ENCODE measurements at places on chromosomes 16 and 17.

GRCh38 chr17:17140590-17140980 is 65.5 kb downstream of the PLD6 start:
- no peak for DNase-seq

DNA sequence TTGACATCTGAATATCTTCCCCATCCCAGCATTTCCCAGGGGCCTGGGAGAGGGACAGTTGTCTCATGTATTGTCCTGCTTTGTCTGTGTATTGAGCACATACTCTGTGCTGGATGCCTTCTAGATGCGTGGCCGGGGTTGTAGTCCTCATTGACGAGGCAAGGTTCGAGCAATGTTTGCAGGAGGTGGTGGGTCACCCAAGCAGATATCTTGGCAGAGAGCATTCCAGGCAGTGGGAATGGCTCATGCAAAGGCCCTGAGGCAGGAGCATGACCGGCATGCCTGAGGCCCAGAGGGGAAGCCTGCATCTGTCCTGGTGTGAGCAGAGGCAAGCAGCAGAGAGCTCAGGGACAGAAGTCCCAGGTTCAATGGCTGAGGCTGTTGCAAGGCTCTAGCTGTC is 17.5 kb downstream of the KRT33A start:
- no peak for DNase-seq

- no peak for DNase-seq
These were observed 133.1 kb downstream of the ANKRD11 start for GRCh38 chr16:89357055-89357816.

DNA sequence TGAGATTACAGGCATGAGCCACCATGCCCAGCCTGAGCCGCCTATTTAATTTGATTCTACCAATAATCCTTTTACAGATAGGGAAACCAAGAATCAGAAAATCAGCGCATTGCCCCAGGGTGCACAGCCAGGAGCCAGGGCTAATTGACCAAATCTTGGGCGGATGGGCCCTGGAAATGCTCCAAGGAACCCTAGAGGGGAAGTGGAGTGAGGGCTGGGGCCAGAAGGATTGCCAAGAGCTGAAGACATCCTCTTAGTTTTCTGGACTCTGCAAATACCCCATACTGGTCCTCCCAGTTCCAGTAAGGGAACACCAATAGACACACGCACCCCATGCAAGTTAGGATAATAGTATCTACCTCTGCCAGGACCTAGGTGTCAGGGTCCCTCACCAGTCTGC is 3.8 kb downstream of the FHOD1 start:
- no peak for DNase-seq

- DNase-seq = no peak
These were observed 9.6 kb downstream of the MT1X start for GRCh38 chr16:56691885-56692284.

GRCh38 chr16:23836078-23836403 is 258 bp downstream of the PRKCB start:
- DNase-seq = no peak

DNA sequence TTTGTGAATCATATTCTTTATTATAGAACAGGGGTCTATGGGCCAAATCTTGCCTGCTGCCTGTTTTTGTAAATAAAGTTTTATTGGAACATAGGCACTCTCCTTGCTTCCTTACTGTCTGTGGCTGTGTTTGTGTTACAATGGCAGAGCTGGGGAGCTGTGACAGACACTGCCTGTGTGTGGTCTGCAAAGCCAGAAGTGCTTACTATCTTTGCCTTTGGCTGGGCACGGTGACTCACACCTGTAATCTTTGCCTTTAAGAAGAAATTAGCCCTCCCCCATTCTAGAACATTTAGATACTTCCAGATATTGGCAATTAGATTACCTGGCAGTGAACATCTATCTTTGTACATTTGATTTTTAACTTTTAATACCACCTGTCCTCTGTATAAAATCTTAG is 308.3 kb downstream of the FOXL1 start:
- no peak for DNase-seq

DNA sequence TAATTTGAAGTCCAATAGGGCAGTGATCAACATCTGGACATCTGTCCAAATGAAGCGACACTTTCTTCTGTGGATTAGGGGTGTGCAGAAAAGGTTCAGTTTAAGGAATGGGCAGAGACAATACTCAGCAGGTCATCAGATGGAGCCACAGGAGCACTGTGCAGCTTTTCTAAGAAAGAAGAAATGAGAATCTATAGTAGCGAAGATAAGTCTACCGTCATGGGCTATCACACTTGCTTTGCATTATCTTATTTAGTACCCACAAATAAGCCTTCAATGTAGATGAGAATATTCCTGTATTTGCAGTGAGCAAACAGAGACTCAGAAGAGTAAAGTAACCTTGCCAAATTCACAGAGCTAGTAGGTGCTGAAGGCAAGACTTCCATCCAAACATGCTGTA is 412.0 kb upstream of the GOT2 start:
- no peak for DNase-seq

DNA sequence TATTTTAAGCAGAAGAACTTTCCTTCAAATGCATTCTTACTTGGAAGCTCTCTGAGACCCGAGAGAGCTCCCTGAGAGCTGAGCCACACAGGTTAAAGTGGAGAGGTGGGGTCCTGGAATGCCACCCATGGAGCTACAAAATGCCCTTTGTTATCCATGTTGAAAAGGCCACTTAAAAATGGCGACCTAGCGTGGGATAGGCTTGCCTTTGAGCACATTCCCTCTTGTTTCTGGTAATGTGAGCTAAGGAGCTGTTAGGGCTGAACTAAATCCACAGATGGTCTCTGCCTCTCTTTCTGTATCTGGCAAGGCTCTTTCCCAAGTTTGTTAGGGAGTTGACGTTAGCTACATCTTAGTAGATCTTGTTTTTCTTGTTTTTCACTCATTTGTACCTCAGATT is 171.6 kb downstream of the SNX29 start:
- DNase-seq = peak; percentile 81

- no peak for DNase-seq
These were observed 10.5 kb upstream of the NKD1 start for GRCh38 chr16:50537533-50538290.

- no peak for DNase-seq
These were observed 2.9 kb downstream of the ARHGEF15 start for GRCh38 chr17:8312726-8313600.

GRCh38 chr16:27377666-27378485 is 24.1 kb upstream of the IL21R start:
- no peak for DNase-seq

GRCh38 chr16:10103118-10103517 is 79.1 kb downstream of the GRIN2A start:
- DNase-seq = no peak

- no peak for DNase-seq
These were observed 80.2 kb upstream of the COX10 start for GRCh38 chr17:13989138-13989537.

GRCh38 chr16:49236216-49236615 is 45.4 kb downstream of the CBLN1 start:
- no peak for DNase-seq

DNA sequence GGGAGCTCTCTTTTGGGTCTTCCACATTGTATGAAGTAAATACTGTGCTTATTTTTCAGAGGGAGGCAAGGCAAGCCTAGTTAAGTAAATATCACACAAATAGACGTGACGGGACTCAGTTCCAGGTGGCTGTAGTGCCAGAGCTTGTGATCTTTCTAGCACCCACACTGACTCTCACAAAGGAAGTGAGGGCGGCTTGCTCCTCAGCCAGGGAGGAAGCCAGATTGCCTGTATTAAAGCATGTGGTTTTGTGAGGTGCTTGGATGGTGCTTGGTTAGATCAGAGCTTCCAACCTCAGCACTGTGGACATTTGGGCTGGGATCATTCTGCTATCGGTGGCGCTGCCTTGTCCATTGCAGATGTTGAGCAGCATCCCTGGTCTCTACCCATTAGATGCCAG is 80.1 kb downstream of the VAT1L start:
- DNase-seq = no peak

GRCh38 chr17:40026816-40027613 is 11.8 kb downstream of the CSF3 start:
- peak; percentile 58 for DNase-seq

DNA sequence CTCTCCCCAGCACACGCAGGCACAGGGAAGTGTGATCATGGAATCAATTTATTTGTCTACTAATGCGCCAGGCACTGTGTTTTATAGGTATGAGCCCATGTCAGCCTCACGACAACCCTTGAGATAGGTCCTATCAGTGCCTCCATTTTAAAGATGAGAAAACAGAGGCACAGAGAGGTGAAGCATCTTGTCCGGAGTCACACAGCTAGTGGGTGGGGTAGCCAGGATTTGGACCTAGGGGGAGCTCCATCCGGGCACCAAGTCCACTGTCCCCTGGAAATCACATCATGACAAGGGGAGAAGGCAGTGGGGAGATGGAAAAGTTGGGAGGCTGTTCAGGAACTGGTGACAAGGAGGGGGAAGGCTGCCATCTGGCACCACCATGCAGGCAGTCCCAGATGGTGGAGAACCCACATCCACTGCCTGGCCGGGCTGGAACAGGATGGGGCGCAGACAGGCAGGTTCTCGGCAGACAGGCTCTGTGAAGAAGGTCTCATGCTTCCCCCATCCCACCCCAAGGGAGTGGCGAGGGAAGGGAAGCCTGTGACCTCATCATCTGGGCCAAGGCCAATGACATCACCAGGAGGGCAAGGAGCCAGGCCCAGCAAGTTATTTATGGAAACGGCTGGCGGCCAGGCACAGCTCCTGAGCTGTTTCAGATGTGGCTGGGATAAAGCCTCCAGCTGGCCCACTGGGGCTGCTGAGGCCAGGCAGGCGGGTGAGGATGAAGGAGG is 126.0 kb upstream of the SDK2 start:
- DNase-seq = no peak

DNA sequence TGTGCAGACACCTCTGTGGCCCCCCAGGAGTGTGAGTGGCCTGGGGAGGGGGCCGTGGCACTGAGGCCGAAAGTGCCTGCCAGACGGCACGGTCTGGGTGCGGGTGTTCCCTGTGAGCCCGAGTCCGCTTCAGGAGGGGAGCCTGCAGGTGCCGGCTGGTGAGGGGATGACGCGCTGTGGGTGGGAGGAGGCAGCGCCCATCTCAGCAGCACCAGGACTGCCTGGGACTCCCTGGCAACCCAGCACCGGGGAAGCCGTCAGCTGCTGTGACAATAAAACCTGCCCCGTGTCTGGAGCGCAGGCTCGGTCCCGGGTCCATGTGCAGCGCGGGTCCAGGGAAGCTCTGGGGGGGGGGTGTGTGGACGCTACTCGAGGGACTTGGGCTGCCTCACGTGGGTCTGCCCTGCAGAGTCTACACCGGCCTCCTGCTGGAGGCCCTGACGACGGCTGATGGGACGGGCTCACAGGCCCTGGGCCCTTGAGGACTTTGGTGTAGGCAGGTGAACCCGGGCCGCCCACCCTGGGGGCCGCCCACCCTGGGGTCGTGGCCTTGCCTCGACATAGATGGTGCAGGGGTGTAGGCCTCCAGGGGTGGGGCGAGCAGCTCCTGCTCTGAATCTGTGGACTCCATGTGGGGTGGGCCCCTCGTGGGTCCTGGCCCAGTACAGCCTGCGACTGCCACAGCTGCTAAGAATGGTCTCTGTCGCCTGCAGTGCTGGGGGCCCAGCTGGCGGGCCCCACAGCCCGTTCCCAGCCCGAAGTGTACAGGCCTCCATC is 5.9 kb upstream of the RAB40C start:
- DNase-seq = no peak

- DNase-seq = no peak
These were observed 93.8 kb downstream of the PGS1 start for GRCh38 chr17:78472035-78472905.

- DNase-seq = peak; percentile 43
These were observed 6.8 kb upstream of the TBC1D3B start for GRCh38 chr17:36183001-36183971.

GRCh38 chr16:67883872-67884261 is 818 bp upstream of the NRN1L start:
- no peak for DNase-seq

DNA sequence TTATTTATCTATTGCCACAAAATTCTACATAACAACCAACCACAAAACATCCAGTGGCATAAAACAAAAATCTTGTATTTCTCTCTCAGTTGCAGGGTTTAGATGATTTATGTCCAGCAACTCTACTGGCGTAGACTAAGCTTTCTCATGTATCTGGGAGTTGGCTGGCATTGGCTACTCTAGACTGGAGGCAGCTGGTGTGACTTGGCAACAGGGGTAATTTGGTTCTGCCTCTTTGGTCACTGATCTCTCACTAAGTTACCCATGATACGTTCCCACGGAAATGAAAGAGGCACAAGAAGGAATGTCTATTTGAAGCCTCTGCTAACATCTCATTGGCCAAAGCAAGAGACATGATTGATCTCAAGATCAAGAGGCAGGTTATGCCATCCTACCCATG is 144.0 kb downstream of the HS3ST3B1 start:
- DNase-seq = no peak

GRCh38 chr17:43211480-43212402 is at the start of gene TMEM106A:
TSS of gene TMEM106A (plus strand) at chr17:43211875. CDS start at chr17:43213042, 1,167 bp downstream.
- DNase-seq = peak; percentile 46

DNA sequence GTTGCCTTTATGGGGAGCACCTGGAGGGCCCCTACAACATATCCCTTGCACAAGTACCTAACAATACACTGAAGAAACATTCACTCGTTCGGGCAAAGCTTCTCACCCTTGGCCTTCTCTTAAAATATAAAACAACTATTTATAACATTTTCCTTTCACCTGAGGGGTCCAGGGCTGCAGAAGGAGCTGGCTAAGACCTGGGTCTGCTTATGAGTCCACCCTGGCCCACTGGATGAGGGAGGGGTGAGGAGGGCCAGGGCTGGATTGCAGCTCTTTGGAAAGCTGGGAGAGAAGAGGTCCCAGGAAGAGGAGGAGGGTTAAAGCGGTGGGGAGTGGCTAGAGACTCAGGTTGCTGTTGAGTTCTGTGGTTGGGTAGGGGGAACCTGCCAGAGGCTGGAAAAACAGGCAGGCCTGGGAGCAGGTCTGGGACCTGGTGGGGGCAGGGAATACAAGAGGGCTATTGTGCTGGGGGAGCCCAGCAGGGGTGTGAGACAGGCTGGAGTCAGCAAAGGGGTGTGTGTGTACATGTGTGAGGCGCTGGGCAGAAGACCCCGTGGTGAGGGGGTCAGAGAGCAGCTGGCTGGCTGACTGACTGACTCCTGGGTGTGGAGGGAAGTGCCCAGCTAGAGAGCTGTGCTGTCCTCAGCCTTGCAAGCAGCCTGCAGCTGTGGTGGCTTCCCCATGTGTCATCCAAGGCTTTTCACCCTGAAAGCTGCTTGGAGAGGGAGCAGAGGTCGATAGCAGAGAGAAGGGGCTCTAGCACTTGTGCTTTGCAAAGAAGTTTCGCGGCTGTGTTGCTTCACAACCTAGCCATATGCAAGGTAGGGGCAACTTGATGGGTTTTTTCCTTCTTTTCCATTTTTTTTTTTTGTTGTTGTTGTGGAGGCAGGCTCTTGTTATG is 10.2 kb upstream of the MRC2 start:
- peak; percentile 49 for DNase-seq

DNA sequence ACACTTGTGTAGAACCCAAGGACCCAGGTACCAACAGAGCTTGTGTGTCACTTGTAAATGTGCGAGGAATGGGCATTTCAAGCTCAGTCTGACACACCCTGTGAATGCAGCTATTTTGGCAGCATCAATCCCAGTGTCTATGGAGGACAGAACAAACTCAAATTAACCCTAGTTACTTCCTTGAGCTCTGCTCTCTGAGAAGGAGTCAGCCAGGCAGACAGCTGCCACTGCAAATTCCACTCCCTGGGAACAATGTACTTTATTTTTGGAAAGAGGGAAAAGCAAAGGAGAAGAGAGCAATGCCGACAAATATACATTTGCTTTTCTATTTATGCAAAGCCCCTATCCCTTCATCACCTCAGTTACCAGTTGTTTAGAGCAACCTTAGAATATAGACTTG is 48.4 kb upstream of the NOG start:
- no peak for DNase-seq
